Activated T-cell treated with anti-CD3 and anti-CD28 coated beads, Interleukin-2, amount 50 U/mL, for 1 hour (primary cell): ENCODE measurements at places on chromosomes 7 and 10.

- DNase-seq: no peak
Measured at GRCh38 chr7:123724817-123725253, 24.0 kb downstream of the WASL start.

- no peak for DNase-seq
Measured at GRCh38 chr10:36608251-36608650, 517.1 kb upstream of the ANKRD30A start.

GRCh38 chr10:815338-816090 is 116.0 kb downstream of the LARP4B start:
- no peak for DNase-seq

DNA sequence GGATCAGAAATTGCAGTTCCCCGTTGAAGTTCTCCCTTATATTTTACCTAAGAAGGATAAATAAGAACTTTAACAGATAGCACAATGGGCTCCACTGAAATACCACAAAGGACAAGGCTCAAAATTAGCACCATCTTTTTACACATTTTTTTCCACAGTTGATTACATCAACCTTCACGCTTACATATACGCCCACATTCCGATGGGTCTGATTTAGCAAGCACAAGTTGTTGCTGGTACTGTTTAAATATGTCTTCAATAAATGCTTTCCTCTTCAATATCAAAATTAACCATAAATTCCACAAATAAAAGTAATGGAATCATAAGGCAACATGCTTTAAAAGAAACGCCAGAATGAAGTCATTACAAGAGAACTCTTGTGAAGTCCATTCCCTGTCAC is 79.5 kb downstream of the NEBL start:
- no peak for DNase-seq
